M059J (cell line): ENCODE measurements at places on chromosomes 6 and 20. TPM values are rescaled to one million over a fixed set of nuclear protein-coding genes. Genes with fewer than 3 reads are reported as not detected.

DNA sequence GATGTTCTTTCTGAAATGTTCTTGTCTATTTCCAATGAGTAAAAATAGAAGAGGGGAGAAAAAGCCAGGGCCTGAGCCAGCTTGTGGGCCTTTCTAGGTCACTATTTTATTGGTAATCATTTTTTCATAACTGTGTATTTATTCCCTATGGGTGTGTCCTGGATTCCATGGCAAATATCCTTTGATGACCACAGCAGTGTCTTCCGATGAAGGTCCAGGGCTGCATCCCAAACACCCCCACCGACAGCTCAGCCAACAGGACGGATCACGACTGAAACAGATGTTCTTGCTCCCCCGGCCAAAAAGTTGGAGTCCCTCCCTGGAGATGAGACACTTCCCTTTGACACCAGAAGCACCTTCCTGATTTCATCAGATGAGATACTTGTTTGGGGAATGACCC is 105.4 kb upstream of the PLEKHG1 start:
- DNase-seq = no peak

DNA sequence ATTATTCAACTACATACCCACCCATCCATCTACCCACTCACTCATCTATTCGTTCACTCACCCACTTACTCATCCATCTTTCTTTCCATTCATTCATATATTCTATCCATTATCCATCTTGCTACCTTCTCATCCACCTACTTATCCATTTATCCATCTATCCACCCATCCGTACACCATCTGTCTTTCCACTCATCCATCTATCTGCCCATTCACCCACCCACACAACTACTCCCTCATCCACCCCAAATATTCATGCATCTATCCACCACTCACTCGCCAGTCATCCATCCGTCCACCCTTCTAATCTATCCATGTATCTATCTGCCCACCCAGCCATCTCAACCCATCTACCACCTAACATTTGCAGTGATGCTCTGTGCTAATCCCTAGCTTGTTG is 13.6 kb upstream of the KCNB1 start:
- no peak for DNase-seq

DNA sequence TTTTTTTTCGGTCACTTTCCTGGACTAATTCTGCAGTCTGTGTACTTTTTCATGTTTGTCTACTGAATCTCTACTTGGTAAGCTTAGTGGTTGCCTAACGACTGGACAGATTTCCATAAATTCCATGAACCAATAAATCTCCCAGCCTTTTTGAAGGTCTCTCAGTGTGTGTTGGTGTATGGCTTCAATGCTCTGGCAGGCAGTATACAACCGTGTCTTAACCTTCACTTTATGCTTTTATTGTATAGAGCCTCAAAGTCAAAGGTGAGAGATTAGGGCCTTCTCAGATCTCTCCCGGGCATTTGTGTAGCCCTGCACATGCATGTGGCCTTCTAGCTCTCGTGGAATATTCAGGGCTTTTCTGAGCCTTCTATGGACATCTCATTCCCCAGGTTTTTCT is 14.3 kb upstream of the CMTR1 start:
- DNase-seq = no peak

Gene ENPP1
- 31.3 and 40.5 TPM in 2 replicates for total RNA-seq

- DNase-seq = no peak
Measured at GRCh38 chr6:170199716-170200115, 91.2 kb downstream of the DLL1 start.

DNA sequence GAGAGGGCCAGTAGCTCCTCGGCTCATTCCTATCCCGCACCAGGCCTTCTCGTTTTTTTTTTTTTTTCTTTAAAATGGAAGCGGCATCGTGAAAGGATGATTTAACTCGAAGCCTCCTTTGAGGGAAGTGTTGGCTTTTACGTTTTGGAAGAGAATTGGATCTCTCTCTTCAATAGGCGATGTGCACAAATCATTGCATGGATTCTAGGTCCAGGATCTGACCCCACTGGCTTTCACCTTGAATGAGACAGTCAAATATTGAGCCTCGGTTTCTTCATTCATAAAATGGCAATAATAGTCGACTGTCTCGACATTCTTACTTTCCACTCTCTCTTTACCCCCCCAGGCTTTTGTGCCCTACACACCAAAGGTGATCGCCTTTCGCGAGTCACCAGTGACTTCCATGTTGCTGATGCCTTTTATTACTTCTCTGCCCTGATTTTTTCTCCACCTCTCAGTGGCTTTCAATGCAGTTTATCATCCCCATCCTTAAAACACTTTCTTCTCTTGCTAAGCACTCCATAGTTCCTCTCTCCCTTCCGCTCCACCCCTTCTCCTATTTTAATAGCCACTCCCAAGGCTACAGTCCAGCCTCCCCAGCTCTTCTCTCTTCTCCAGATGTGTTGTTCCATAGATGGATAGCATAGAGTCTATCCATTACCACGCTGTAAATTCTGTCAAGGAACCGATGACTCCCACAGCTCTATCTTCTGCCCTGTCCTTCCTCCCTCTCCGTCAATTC is 473 bp upstream of the DTNBP1 start:
- no peak for DNase-seq

Gene MACROD2
- 0.44 and 1.8 TPM in 2 replicates for total RNA-seq

DNA sequence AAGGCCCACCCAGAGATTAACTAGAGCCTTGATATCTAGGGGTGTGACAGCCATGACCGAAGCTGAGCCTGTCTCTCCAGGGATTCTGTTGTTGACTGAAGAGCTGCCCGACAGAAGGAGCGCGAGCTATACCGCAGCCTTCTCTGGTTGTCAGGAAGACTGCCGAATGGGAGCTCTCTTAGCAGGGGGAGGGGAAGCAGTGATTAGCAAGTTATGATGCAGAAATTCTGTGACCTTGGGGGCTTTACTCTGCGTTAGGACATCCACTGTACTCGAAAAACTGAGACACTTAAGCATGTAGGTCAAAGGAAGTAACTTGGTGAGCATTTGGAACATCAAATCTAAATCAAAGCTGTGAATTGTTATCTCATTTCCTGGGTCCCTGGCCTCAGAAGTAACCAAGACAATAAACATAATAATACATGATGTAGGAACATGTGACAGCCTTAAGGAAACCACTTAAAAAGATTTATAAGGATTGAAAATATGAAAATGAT is 84.7 kb downstream of the MAP3K4 start:
- no peak for DNase-seq

Gene NELFCD
- total RNA-seq = 64.8 and 85.1 TPM in 2 replicates

GRCh38 chr6:52994031-52994838 is 849 bp downstream of the GSTA4 start:
- DNase-seq = peak; percentile 64

Gene CDYL
- total RNA-seq = 34.3 and 49.2 TPM in 2 replicates
